ENCODE measurements at places on chromosomes 2 and 18.
A peak's percentile ranks its signal among the peaks of the same experiment; 100 is the strongest.

- DNase-seq: peak; percentile 30
Measured at GRCh38 chr2:151973901-151974199, 125.0 kb downstream of the CACNB4 start.

GRCh38 chr2:222813177-222813843, 47.5 kb upstream of the ACSL3 start:
- no peak for DNase-seq

- DNase-seq: peak; percentile 18
Measured at GRCh38 chr2:105868060-105868459, 123.3 kb downstream of the NCK2 start.

- DNase-seq: peak; percentile 97
Measured at GRCh38 chr2:68062680-68063387, at the start of gene C1D. Gene C1D, minus strand, starts transcription at chr2:68063004. Its CDS starts 15,694 bp downstream, at chr2:68047310.

DNA sequence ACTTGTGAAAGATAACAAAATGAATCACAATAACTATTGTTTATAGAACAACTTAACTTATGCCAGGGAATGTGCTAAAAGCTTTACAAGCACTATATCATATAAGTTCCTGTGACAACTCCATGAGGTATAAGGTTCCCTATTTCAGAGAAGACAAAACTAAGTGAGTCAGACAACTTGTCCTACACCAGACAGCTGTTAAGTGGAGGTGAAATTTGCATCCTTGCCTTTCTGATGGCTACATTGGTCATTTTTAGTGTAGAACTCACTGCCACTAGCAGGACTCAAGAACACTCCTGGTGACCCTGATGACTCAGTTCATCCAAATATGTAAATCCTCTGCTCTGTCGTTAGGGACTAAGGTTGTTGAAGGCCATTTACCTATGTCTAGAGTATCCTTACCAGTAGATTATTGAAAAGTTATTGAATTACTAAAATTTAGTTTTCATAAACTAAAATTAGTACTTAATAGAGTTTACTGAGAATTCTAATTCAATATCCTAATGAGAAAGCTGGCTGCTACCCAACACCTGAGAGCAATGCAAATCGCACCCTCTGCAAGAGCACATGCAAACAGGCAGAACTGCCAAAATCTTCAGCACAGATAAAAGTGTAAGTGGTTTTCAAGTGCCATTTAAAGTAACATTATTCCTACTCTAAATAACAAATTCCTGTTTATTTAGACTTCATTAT, 636.2 kb downstream of the NRXN1 start:
- DNase-seq: no peak

DNA sequence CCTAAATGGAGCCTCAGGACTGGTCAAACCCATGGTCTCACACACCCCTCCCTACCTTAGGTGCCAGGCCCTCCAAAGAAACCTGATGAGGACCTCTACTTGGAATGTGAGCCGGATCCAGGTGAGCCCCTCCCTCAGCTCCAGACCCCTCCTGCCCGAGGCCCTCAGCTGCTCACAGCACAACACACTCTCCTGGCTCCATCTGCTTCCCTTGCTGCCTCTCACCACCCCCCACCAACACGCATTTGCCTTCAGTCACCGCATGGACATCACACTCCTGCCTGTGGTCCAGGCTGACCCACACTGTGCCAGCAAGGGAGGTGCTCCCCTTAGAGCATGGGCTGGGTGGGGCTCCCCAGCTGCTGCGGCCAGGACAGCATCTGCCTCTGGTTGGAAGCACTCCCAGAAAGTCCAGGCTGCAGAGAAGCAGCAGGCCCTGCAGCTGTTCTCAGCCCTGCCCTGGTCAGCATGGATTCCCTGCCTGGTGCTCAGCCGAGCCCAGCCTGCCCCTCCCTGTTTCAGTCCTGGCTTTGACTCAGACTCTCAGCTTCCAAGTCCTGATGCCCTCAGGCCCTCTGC, 15.1 kb downstream of the SH2D6 start:
- DNase-seq: peak; percentile 98

DNA sequence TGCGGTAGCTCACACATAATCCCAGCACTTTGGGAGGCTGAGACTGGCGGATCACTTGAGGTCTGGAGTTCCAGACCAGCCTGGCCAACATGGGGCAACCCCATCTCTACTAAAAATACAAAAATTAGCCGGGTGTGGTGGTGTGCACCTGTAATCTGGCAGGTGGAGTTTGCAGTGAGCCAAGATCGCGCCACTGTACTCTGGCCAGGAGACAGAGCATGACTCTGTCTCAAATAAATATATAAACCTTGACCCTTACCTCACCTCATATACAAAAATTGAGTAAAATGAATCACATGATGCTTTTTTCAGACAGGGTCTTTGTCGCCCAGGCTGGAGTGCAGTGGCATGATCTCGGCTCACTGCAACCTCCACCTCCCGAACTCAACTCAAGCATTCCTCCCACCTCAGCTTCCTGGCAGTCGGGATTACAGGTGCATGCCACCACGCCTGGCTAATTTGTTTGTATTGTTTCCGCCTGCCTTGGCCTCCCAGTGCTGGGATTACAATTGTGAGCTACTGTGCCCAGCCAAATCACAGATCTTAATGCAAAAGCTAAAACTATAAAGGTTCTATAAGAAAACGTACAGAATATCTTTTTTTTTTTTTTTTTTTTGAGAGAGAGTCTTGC, 25.3 kb downstream of the XPO1 start:
- DNase-seq: no peak

DNA sequence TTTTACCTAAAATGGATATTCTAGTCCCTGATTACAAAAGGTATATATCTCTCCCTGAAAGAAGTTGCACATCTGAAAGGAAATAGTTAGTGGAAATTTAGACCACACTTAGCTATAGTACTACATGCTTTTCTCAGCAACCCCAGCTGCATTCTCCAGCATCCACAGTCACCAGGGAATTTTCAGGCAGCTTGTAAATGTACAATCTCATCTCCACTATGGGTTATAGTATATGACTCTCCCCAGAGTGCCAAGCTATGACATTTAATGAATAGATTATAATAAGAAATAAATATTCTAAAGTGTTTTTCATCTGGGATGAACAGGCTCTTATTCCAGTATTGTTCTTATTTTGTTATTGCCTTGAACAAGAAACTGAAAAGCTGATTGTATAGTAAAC, 197.6 kb upstream of the HNRNPA3 start:
- no peak for DNase-seq

GRCh38 chr2:79936715-79937114, 367.8 kb downstream of the LRRTM1 start:
- no peak for DNase-seq

GRCh38 chr2:44009136-44009735, 13.4 kb upstream of the LRPPRC start:
- no peak for DNase-seq

DNA sequence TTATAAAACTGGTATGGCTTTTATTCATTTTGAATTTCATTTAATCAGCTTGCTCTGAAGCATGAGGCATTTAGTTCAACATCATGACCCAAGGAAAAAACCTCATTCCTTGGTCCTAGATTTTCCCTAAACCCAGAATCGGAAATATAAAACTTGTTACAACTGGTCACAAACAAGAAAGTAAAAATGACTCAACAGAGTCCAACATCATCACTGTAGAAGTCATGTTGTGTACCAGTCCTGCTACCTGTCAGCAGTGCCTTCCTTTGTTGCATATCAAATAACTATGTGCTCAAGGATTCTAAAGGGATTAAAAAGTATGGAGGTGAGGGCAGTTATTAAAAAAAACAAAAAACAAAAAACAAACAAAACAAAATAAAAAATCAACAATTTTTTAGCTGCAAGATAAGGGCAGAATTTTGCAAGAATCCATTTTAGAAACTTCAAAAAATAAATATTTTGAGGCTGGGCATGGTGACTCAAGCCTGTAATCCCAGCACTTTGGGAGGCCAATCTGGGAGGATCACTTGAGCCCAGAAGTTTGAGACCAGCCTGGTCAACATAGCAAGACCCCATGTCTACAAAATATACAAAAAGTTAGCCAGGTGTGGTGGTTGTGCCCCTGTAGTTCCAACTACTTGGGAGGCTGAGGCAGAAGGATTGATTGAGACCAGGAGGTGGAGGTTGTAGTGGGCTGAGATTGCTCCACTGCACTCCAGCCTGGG, 18.4 kb downstream of the NCKAP1 start:
- no peak for DNase-seq

DNA sequence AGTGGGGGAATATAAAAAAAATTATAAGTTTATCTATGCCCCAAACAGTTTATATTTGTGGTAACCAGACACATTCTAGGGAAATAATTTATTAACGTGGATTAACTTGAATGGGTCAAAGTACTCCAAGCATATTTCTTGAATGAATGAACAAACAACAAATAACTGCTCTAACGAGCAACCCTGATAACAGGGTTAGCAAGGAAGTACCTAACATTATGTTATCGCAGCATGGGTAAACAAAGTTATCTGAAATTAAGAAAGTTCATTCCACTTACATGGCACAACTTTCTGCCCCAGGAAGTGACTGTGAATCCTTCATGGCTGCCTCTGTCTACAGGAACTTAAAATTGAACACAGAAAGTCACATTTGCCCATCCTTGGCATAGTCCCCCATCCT, 812.9 kb upstream of the ACVR2A start:
- DNase-seq: no peak

GRCh38 chr2:108323619-108324018, 34.9 kb downstream of the SULT1C2 start:
- peak; percentile 70 for DNase-seq

Data from foreskin fibroblast (primary cell).